ENCODE measurements at places on chromosomes 16 and 17.

DNA sequence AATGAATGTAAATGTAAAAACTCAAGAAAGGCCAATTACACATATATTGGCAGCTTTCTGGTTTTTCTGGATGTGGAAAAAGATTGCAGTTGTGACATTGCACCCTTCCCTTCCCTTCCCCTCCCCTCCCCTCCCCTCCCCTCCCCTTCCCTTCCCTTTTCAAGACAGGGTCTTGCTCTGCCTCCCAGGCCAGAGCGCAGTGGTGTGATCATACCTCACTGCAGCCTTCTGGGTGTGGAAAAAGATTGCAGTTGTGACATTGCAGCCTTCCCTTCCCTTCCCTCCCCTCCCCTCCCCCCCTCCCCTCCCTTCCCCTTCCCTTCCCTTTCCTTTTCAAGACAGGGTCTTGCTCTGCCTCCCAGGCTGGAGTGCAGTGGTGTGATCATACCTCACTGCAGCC, 41.7 kb downstream of the PIK3R5 start:
- no peak for DNase-seq

DNA sequence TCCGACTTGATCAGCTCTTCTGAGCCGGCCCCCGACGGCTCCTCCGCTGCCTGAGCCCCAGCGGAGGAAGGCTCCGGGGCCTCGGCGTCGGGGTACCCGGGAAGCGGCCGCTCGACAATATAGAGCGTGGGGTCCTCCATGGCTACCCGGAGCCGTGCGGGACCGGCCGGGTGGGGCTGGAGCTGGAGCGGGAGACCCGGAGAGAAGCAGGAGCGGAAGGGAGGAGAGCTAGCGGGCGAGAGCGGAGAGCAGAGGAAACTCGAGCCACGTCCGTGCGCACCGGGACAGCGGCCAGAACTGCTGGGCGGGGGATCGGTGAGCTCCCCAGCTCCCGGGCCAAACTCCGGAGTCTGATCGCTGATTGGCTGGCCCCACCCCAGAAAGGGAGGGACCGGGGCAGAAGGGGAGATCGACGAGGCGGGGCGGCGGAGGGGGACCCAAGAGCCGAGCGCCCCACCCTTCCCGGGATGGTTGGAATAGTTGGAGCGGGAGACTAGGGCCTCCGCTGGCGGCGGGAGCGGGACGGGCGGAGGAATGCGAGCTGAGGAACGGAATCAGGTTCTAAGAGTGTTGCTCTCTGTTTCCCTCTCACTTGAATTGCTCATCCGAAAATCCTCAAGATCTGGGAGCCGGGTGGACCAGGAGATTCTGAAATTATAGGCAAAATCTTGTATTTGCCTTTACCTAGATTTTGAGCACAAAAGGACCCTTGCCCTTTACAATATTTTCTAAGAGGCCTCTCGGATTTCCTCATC, at the start of gene CAVIN1:
TSS of gene CAVIN1 (minus strand) at position 299 of the 755 bp plus-strand sequence. CDS start at position 140, 159 bp downstream.
- peak; percentile 99 for DNase-seq

DNA sequence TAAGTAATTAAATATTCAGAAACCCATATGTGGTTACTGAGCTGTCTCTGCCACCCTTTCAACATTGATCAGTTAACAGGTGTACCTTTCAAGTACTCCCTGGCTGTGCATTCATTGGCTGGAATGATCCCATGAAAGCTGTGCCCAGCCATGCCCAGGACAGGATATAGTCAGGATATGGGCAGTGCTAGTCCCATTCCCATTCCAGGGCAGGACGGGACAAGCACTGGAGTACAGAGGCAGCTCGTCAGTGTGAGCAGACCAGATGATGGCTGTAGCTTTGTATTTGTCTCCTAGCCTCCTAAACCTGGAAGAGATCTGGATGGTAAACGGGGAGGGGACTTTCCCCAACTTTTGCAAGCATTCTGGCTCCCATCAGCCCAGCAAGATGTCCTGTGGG, 22.5 kb downstream of the HEATR3 start:
- DNase-seq = peak; percentile 44

- DNase-seq = peak; percentile 94
Observed at GRCh38 chr17:78250891-78251772, 19.7 kb downstream of the TMEM235 start.

GRCh38 chr16:57799600-57800199, 2.6 kb downstream of the KIFC3 start:
- DNase-seq = no peak

GRCh38 chr16:69644790-69645189, 79.0 kb downstream of the NFAT5 start:
- DNase-seq = no peak

All from RWPE1 (cell line).